Osteocyte (in vitro differentiated cells): ENCODE measurements at places on chromosomes 6 and 20. TPM values are rescaled to one million over a fixed set of nuclear protein-coding genes. Genes with fewer than 3 reads are reported as not detected.

Gene MUCL3
- total RNA-seq: not detected in 2 replicates

GRCh38 chr6:15475261-15475660, 187.6 kb downstream of the DTNBP1 start:
- peaks cover 16% of the 10 kb centered on the region for H3K36me3 ChIP-seq
- no peak for DNase-seq
- no peaks in the 10 kb centered on the region for H3K27me3 ChIP-seq
- no peak overlapping the region for H3K27ac ChIP-seq

Gene BRD2
- 166 and 168 TPM in 2 replicates for total RNA-seq

DNA sequence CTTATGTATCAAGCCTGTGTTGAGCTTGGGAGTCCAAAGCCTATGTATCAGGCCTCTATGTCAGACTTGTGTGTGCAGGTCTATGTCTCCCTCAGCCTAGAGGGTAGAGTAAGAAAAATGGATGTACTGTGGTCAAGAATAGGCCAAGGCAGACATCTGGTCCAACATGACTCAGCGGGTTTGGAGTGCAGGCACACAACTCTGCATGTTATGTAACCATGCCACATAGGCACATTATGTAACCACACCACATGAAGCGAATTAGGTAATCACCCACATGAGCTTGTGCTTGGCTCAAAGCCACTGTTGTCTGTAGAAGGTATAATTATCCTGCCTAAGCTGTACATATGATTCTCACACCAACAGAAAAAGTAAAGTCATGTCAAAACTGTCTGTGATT, 1190.5 kb upstream of the EYS start:
- no peaks in the 10 kb centered on the region for H3K36me3 ChIP-seq
- no peaks in the 10 kb centered on the region for H3K4me1 ChIP-seq
- no peak overlapping the region for H3K27ac ChIP-seq
- no peak overlapping the region for H3K4me3 ChIP-seq
- H3K27me3 ChIP-seq: peaks cover 1% of the 10 kb centered on the region

DNA sequence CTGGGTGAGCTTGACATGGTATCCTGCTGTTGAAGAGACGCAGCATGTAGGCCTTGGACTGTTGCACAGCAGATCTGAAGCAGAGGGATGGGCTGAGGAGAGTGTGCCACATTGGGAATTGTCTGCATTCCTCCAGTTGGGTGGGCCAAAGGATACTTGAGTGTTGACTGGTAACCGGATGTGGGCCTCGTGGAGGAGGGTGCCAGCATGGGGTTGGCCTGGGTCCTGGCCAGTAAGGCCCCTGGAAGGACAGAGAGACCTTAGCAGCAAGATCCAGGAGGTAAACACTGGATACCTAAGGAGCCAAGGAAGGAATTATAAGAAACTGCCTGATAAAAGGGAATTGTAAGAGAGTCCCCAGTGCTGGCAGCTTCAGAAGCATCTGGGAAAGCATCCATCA, 76.9 kb downstream of the FIG4 start:
- peaks cover 22% of the 10 kb centered on the region for H3K36me3 ChIP-seq
- H3K27ac ChIP-seq: no peak overlapping the region
- H3K4me3 ChIP-seq: no peak overlapping the region

- peaks cover 19% of the 10 kb centered on the region for H3K4me1 ChIP-seq
- no peak overlapping the region for H3K27ac ChIP-seq
- no peak for DNase-seq
- H3K36me3 ChIP-seq: peaks cover 11% of the 10 kb centered on the region
- no peak overlapping the region for H3K4me3 ChIP-seq
These were observed 279.7 kb downstream of the ZFAND3 start for GRCh38 chr6:38099221-38099620.

Gene ARHGAP40
- total RNA-seq: not detected in 2 replicates

Gene GPLD1
- total RNA-seq: 1.9 and 2.4 TPM in 2 replicates

- H3K27ac ChIP-seq: no peak overlapping the region
- H3K4me1 ChIP-seq: no peaks in the 10 kb centered on the region
- no peaks in the 10 kb centered on the region for H3K36me3 ChIP-seq
- no peak for DNase-seq
These were observed 63.0 kb upstream of the TXNDC5 start for GRCh38 chr6:7973584-7973983.

Gene WFDC12
- not detected in 2 replicates for total RNA-seq

Gene TNFRSF6B
- total RNA-seq: 0.84 and 2.3 TPM in 2 replicates

GRCh38 chr6:4649728-4650127, 126.5 kb upstream of the CDYL start:
- no peak for DNase-seq
- H3K36me3 ChIP-seq: peaks cover 7% of the 10 kb centered on the region
- no peak overlapping the region for H3K27ac ChIP-seq
- peaks cover 12% of the 10 kb centered on the region for H3K27me3 ChIP-seq
- H3K4me3 ChIP-seq: no peak overlapping the region

- H3K36me3 ChIP-seq: no peaks in the 10 kb centered on the region
- H3K4me1 ChIP-seq: peaks cover 32% of the 10 kb centered on the region
- H3K4me3 ChIP-seq: no peak overlapping the region
- DNase-seq: no peak
- H3K27ac ChIP-seq: no peak overlapping the region
These were observed 82.6 kb upstream of the PREP start for GRCh38 chr6:105485456-105485855.

Gene KIF16B
- 8.8 and 10.2 TPM in 2 replicates for total RNA-seq

DNA sequence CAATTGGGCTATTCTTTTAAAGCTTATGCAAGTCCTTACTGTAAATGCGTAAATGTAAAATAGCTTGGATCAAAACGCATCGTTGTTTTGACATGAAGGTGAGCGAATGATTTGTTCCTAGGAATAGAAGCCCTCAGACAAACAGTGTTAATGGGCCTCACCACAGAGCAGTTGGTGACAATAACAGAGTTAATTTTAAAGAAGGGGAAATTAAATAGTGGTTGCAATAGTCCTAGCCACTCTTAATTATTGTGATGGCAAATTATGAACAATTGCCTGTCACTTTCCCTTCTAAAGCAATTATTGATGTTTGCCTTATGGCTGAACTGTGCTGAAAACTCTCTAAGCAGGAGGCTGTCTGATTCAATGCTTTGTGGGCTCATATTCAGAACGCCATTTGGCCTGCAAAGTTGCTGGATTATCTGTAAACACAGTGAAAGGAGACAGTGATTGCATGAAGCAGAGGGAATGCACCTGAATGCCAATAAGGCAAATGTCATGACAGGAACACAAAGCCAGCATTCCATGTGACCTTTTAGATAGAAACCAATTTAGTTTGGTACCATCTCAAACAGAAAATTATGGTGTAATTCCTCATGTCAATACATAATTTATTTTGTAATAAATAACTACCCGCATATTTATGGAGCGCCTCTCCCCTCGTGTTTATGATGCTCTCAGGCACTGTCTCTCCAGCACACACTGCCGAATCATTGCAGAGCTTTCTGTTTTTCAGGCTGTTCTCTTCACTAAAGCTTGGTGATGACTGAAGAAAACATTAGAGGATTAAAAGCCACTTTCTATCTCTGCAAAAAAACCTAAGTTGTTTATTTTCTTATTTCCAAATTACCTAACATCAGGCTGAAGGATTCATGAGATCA, 387.5 kb downstream of the HACE1 start:
- H3K27ac ChIP-seq: no peak overlapping the region
- H3K36me3 ChIP-seq: no peaks in the 10 kb centered on the region
- peaks cover 16% of the 10 kb centered on the region for H3K4me1 ChIP-seq
- H3K4me3 ChIP-seq: no peak overlapping the region

- H3K4me1 ChIP-seq: peaks cover 10% of the 10 kb centered on the region
- no peaks in the 10 kb centered on the region for H3K36me3 ChIP-seq
- H3K4me3 ChIP-seq: no peak overlapping the region
These were observed 34.8 kb downstream of the IYD start for GRCh38 chr6:150403458-150404246.
